Small intestine (tissue), 16 donors: ENCODE measurements at places on chromosomes 12 and 14. TPM values are rescaled to one million over a fixed set of nuclear protein-coding genes. Genes with fewer than 3 reads are reported as not detected.
A peak's percentile ranks its signal among the peaks of the same experiment; 100 is the strongest.

DNA sequence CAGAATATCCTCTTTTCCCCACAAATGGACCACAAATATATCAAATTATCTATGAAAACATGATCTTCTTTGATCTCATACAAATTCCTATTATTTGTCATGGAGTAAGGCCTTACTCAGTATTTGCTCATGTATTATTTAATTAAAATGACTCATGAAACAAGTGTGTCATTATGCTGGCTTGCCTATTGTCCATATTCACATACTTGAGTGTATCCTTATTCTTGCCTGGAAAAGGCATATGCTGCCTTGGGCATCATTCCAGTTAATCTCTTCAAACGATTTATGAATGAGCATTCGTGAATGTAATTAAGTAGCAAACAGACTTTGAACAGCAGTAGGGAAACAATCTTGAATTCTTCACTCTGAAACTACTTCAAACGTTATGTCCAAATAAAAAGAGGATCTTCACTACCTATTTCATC, 22.6 kb upstream of the SNRPF start:
- H3K4me3 ChIP-seq = no peak overlapping the region
- no peak for DNase-seq
- no peaks in the 10 kb centered on the region for H3K36me3 ChIP-seq
- no peaks in the 10 kb centered on the region for H3K4me1 ChIP-seq
- H3K27me3 ChIP-seq = no peaks in the 10 kb centered on the region

GRCh38 chr12:63313139-63313538, 162.1 kb upstream of the AVPR1A start:
- H3K4me3 ChIP-seq = no peak overlapping the region
- no peaks in the 10 kb centered on the region for H3K27me3 ChIP-seq
- H3K36me3 ChIP-seq = no peaks in the 10 kb centered on the region
- DNase-seq = no peak
- H3K27ac ChIP-seq = no peak overlapping the region

DNA sequence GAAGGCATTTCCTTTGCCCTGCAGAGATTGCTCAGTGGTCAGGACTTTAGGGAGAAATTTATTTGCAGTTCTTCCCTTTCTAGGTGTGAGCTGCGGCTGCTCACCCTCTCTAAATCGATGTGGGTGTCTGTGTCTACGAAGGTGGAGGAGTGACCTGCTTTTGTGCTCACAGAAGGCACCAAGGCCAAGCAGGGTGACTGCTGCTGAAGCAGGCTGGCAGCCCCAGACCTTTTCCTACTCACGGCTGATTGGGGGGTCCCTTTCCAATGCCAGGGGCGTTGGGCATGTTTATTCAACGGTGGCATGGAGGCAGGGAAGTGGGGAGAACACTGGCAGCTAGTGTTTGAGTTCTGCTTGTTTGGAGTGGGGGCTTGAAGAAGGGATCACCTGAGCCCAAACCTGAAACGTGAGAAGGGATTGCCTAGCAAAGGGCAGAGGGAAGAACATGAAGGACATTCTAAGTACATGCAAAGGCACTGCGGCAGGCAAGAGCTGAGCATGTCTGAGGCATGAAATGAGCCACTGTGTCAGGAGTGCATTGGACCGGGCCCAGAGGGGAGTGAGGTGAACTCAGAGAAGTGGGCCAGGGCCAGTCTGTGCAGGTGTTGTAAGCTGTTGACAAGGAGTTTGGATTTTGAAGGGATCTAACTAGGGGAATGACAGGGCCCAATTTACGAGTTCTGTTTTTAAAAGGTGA, 56.3 kb downstream of the CACNA1C start:
- H3K36me3 ChIP-seq = no peaks in the 10 kb centered on the region
- no peak overlapping the region for H3K4me3 ChIP-seq
- no peak for DNase-seq

DNA sequence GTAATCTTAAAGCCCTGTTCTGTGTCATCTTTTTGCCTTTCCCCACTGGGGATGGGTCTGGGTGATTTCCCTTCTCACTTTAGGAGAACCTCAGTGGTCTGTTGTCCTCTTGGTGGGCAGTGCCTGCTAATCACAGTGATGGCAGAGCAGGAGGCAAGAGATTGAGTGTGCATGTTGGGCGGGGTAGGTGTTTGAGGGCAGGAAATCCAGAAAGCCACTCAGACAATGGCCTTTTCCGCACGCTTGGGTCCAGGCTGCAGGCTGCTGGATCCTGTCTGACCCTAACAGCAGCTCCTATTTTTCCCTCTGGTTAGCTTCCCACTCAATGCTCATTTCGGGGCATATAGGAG, 13.7 kb upstream of the ITGA5 start:
- DNase-seq = no peak
- peak overlapping the region; percentile 83 for H3K27ac ChIP-seq
- H3K4me1 ChIP-seq = peaks cover 10% of the 10 kb centered on the region
- no peak overlapping the region for H3K4me3 ChIP-seq

GRCh38 chr12:111084158-111084557, 163.8 kb upstream of the MYL2 start:
- no peaks in the 10 kb centered on the region for H3K36me3 ChIP-seq
- H3K27me3 ChIP-seq = no peaks in the 10 kb centered on the region
- no peak overlapping the region for H3K27ac ChIP-seq
- DNase-seq = no peak
- H3K4me1 ChIP-seq = no peaks in the 10 kb centered on the region
- no peak overlapping the region for H3K4me3 ChIP-seq

DNA sequence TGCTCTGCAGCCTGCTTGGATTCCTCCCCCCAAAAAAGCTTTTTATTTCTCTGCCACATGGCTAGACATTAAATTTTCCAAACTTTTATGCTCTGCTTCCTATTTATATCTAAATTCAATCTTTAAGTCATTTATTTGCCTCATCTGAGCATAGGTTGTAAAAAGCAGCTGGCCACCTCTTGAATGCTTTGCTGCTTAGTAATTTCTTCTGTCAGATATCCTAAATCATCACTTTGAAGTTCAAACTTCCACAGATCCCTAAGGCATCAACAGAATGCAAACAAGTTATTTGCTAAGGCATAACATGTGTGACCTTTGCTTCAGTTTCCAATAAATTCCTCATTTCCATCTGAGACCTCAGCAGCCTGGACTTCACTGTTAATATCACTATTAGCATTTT, 209.6 kb downstream of the FSCB start:
- no peaks in the 10 kb centered on the region for H3K4me1 ChIP-seq
- H3K36me3 ChIP-seq = no peaks in the 10 kb centered on the region
- H3K4me3 ChIP-seq = no peak overlapping the region
- no peak overlapping the region for H3K27ac ChIP-seq

DNA sequence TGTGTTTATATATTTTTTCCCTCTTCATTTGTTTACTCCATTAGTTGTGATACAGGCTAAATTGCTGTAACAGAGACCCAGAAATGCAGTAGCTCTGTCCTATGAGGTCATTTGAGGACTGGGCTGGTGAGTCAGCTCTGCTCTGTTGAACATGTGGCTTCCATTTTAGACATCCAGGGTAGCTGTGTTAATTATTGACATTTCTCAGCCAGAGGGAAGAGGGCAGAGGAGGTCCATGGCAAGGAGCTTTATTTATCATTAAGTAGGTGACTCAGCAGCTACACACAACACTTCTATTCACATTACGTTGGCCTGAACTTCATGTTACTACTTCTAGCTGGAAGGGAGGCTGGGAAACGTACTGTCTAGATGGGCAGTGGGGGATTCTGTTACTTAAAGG, 85.4 kb downstream of the PTCSC3 start:
- no peaks in the 10 kb centered on the region for H3K4me1 ChIP-seq
- H3K36me3 ChIP-seq = no peaks in the 10 kb centered on the region
- H3K27ac ChIP-seq = no peak overlapping the region
- peak; percentile 35 for DNase-seq
- no peak overlapping the region for H3K4me3 ChIP-seq

- H3K27ac ChIP-seq = no peak overlapping the region
- H3K4me3 ChIP-seq = no peak overlapping the region
- no peaks in the 10 kb centered on the region for H3K27me3 ChIP-seq
- H3K36me3 ChIP-seq = no peaks in the 10 kb centered on the region
Measured at GRCh38 chr14:95023886-95024285, 133.4 kb downstream of the DICER1 start.

GRCh38 chr14:104937161-104937560, 12.5 kb downstream of the PLD4 start:
- no peak overlapping the region for H3K4me3 ChIP-seq
- no peak for DNase-seq
- H3K27ac ChIP-seq = no peak overlapping the region
- peaks cover 9% of the 10 kb centered on the region for H3K4me1 ChIP-seq

DNA sequence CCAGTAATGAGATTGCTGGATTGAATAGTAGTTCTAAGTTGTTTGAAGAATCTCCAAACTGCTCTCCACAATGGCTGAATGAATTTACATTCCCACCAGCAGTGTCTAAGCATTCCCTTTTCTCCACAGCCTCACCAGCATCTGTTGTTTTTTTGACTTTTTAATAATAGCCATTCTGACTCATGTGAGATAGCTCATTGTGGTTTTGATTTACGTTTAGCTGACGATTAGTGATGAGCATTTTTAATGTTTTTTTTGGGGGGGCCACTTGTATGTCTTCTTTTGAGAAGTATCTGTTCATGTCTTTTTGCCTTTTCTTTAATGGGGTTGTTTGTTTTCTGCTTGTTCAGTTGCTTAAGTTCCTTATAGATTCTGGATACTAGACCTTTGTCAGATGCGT, 8.1 kb upstream of the SLC15A5 start:
- no peaks in the 10 kb centered on the region for H3K27me3 ChIP-seq
- H3K4me3 ChIP-seq = no peak overlapping the region
- H3K36me3 ChIP-seq = no peaks in the 10 kb centered on the region
- no peak for DNase-seq
- H3K4me1 ChIP-seq = peaks cover 2% of the 10 kb centered on the region

DNA sequence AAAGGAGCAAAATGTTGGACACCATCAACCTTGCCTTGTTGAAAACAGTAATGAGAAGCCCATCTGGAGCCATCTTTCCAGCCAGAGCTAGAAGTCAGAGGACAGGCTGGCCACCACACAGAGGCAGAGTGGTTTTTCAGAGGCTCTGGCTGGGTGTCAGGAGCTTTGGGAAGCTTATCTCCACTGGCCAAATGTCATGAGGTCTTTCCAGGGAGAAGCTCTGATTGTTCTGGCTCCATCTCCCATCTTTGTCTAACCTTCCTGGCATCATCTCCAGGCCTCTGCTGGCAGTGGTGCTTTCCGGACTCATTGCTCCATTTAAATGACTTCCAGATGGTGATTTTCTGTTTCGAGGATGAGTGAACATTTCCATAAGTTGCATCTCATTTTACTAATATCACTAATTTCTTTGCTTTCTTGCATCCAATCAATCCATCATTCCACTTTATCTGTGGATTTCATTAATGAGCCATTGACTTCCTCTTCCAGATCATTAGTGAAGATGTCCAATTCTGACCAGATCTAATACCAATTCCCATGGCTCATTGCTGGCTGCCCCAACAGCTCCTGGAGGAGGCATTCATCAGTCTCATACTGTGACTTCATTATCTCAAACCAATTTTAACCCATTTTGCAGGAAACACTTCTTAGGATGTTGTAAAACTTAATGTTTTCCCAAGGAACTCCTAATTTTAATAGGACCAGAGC, 35.3 kb upstream of the TMTC1 start:
- no peaks in the 10 kb centered on the region for H3K4me1 ChIP-seq
- no peak overlapping the region for H3K4me3 ChIP-seq

- no peaks in the 10 kb centered on the region for H3K27me3 ChIP-seq
- no peaks in the 10 kb centered on the region for H3K4me1 ChIP-seq
- no peaks in the 10 kb centered on the region for H3K36me3 ChIP-seq
- DNase-seq = no peak
- peak overlapping the region; percentile 71 for H3K4me3 ChIP-seq
Measured at GRCh38 chr12:47818467-47819137, 1.1 kb downstream of the HDAC7 start.

DNA sequence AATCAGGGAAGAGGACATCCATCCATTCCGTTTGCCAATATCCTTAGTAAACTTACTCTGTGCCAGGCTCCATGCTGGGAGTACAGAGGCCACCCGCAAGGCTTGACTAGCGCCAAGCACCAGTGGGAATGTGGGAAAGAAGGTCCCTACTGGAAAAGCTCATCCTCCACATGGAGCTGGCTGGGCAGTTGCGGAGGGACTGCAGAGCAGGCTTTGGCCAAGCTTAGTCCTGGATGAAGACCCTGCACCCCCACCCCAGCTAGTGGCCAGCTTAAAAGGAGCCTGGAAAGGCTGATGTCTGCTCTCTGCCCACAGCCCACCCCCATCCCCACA, 22.4 kb upstream of the EIF2B2 start:
- H3K4me1 ChIP-seq = no peaks in the 10 kb centered on the region
- no peak overlapping the region for H3K27ac ChIP-seq
- no peak for DNase-seq
- no peaks in the 10 kb centered on the region for H3K27me3 ChIP-seq

DNA sequence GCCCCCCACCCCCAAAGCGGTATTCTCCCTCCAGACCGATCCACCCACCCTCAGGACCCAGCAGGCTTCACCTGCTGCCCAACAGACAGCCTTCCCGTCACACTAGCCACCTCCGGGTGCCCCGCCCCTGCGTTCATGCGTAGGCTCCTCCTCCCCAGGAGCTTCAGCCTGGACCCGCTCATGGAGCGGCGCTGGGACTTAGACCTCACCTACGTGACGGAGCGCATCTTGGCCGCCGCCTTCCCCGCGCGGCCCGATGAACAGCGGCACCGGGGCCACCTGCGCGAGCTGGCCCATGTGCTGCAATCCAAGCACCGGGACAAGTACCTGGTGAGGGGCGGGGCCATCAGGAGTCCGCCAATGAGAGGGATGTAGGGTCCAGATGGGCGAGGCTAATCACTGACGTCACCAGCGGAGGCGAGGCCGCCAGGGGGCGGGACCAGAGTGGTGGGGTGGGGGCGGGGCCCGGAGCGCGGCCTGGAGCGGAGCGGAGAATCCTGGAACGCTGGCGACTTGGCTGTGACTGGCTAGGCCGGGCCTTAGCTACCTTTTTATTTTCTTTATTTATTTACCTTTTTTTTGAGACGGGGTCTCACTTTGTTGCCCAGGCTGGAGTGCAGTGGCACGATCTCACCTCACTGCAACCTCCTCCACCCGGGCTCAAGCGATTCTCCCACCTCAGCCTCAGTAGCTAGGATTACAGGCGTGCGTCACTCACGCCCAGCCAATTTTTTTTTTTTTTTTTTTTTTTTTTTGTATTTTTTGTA, 4.4 kb downstream of the TNS2 start:
- H3K27me3 ChIP-seq = no peaks in the 10 kb centered on the region
- H3K4me1 ChIP-seq = no peaks in the 10 kb centered on the region
- peak overlapping the region; percentile 90 for H3K27ac ChIP-seq
- peaks cover 58% of the 10 kb centered on the region for H3K36me3 ChIP-seq
- DNase-seq = peak; percentile 98

- no peak for DNase-seq
- no peaks in the 10 kb centered on the region for H3K36me3 ChIP-seq
- no peaks in the 10 kb centered on the region for H3K27me3 ChIP-seq
- H3K4me3 ChIP-seq = no peak overlapping the region
- no peaks in the 10 kb centered on the region for H3K4me1 ChIP-seq
Measured at GRCh38 chr12:92396647-92397252, 251.1 kb upstream of the BTG1 start.

PRH2 gene
- polyA plus RNA-seq = not detected

RERG gene
- polyA plus RNA-seq = 3.7 TPM

SOS2 gene
- polyA plus RNA-seq = 23.9 TPM

MIP gene
- polyA plus RNA-seq = not detected

KRT75 gene
- polyA plus RNA-seq = not detected

PPP1R1A gene
- 15.8 TPM for polyA plus RNA-seq

C12orf42 gene
- polyA plus RNA-seq = not detected

RASSF8 gene
- polyA plus RNA-seq = 3.8 TPM

FOXN3 gene
- 39.3 TPM for polyA plus RNA-seq

PMCH gene
- not detected for polyA plus RNA-seq
